ENCODE measurements at places on chromosomes 2 and 18.

DNA sequence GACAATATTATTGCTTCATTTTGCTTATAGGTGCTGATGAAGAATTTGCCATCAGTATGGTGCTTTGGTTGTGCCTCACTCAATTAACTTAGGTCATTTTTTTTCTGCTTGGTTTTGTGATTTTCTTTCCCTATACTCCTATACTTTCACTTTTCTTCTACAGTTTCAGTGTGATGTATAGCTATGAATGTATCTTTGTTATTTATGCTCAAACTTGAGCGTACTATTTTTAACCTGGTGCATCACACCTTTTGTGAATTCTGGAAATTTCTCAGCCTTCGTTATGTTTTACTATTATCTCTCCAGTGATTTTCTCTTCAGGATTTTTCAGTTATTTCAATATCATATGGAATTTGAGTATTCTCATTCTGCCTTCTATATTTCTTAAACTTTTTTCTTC, 2035.3 kb upstream of the LRRTM1 start:
- DNase-seq = no peak

GRCh38 chr2:152189622-152190495, 14.3 kb upstream of the STAM2 start:
- peak; percentile 37 for DNase-seq

DNA sequence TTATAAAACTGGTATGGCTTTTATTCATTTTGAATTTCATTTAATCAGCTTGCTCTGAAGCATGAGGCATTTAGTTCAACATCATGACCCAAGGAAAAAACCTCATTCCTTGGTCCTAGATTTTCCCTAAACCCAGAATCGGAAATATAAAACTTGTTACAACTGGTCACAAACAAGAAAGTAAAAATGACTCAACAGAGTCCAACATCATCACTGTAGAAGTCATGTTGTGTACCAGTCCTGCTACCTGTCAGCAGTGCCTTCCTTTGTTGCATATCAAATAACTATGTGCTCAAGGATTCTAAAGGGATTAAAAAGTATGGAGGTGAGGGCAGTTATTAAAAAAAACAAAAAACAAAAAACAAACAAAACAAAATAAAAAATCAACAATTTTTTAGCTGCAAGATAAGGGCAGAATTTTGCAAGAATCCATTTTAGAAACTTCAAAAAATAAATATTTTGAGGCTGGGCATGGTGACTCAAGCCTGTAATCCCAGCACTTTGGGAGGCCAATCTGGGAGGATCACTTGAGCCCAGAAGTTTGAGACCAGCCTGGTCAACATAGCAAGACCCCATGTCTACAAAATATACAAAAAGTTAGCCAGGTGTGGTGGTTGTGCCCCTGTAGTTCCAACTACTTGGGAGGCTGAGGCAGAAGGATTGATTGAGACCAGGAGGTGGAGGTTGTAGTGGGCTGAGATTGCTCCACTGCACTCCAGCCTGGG, 18.4 kb downstream of the NCKAP1 start:
- DNase-seq = no peak

DNA sequence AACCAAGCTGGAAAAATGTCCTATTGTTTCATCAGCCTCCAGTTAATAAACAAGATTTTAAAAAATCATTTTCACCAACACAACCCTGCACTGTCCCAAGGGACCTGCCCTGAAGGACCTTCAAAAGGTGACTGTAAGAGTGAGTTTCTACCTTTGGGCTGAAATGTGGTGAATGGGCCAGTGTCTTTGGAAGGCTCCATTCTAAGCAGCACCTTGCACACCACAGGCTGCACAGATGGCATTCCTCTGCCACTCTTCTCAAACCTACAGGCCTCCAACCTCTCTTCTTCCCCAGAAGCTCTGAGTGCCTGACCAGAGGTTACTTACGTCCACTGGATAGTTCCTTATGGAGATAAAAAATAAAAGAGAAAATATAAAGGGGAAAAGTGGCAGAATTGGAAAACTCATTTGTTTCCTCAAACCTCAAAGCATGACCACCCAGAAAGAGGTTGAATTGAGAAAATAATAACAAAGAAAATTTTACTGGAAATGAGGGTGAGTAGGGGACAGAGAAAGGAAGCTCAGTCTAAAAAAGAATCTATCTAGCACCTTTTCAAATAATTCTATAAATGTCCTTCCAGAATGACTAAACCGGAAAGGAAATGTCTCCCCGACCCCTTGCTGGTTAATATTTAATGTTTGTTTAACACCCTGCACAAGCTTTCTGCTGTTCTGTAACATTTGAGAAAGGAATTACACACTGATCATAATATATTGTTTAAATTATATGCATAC, 175.7 kb downstream of the METTL4 start:
- no peak for DNase-seq

DNA sequence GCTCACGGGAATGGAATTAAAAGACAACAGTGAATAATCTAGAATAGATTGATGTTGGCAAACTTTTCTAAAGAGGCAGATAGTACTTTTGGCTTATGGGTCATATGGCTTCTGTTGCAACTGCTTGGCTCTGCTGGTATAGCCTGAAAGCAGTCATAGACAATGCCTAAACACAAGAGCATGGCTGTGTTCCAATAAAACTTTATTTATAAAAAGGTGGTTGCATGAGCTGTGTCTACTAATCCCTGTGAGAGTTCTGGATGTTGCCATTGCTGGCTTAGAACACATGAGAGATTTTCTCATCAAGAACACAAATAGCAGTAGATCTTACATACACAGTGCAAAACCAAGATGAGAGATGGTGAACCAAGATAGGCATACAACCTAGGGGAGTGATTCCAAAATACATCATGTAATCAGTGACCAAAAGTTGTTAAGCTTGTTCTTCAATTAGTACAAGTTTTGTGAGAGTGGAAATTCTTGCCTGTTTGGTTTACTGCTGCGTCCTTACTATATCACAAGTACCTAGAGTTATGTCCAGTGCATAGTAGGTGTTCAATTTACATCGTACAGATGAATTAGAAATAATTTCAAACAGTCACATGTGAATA, 380.0 kb downstream of the METTL4 start:
- no peak for DNase-seq

GRCh38 chr2:175233135-175233719, 51.7 kb upstream of the ATP5MC3 start:
- DNase-seq = no peak

DNA sequence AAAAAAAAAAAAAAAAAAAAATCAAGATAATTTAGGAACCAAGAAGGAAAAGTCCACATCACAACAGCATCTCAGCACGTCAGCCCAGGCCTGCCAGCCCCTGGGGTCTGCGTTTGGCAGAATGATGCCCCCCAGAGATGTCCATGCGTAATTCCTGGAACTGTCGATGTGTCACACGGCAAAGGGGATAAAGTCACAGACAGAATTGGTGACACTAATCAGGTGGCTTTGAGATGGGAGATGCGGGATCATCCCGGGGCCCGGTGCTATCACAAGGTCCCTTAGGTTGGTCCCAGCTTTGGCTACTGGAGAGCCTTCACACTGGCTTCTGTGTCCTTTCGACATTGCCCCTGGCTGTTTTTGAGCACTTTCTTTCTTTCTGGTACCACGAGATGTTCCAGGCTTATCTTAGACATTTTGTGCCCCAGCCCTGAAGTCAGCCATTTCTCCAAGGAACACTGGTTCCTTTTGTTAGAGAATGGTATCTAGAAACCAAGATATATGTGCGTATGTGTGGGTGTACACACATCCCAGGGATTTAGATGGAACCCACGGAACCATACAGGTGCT, 20.7 kb downstream of the RAMP1 start:
- peak; percentile 10 for DNase-seq

DNA sequence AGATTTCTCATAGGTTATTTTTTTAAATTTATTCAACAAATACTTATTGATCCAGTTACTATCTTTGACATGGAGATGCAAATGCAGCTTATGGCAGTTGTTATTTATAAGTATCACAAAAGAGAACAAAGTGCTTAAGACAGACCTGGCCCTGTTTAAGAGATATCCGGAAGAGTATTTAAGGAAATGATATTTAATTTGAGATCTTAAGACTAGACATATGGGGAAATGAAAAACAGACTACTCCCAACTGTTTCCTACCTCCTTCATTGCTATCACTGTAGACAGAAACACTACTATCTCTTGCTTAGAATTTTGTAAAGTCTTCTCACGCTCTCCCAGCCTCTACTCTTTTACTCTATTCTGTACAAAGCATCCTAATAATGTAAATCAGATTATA, 36.0 kb downstream of the RPRD1A start:
- DNase-seq = no peak

DNA sequence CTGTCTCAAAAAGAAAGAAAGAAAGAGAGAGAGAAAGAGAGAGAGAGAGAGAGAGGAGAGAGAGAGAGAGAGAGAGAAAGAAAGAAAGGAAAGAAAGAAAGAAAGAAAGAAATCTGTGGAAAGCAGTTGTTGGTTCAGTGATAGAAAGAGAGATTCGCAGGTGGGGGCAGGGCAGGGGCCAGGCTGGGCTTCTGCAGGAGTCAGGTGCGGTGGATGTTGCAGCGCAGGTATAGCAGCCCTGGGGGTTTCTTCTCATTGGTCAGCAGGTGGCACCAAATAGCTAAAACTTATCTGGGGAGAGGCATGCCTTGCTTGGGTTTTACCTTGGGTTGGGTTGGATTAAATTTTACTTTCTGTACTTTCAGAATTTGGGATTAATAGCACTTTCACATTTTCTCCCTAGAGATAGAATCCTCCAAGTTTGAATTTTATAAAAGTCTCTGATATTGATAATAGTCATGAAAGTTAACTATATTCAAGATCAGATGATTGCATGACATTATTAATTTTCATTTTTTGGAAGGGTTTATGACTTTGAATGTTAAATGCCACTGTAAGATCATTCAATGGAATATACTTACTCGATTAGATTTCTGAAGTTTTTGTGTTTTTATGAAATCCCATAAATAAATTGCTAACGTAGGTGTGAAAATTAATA, 66.6 kb downstream of the SPTBN1 start:
- no peak for DNase-seq

DNA sequence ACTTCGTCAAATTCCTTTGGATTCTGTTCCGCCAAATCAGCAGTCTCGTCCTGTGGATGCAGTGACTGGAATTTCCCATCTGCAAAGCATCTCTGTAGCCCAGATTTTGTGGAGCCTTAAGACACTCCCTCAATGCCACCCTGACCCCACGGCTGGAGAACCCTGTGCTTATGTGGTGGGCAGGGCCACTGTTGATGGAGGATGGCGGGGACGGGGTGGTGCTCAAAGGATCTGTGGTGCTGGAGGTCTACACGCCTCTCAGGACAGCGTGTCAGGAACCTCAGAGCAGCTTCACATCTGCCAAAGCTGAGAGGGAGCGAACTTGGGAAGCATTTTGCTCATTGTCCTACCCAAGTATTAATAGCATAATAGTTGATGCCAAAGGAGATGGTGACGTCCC, 200.1 kb downstream of the MGAT5 start:
- no peak for DNase-seq

DNA sequence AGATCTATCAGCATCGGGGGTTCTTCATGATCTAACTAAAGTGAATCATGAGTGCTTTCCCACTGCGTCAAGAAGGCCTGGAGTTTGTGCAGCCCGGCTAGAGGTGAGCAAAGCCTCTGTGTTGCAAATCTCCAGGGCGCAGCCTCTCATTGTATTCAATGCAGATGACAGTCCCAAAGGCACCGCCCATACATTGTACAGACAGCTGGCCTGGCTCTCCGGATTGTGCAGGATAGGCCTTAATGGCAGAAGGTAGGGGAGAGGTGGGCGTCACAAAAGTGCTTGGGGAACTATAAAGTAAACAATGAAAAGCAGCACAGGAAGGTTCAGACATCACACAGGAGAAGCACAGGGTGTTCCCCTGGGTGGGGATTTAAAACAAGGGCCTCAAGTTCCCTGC, 907 bp upstream of the GYPC start:
- DNase-seq = no peak

- no peak for DNase-seq
These were observed 45.8 kb upstream of the GLS start for GRCh38 chr2:190834890-190835208.

DNA sequence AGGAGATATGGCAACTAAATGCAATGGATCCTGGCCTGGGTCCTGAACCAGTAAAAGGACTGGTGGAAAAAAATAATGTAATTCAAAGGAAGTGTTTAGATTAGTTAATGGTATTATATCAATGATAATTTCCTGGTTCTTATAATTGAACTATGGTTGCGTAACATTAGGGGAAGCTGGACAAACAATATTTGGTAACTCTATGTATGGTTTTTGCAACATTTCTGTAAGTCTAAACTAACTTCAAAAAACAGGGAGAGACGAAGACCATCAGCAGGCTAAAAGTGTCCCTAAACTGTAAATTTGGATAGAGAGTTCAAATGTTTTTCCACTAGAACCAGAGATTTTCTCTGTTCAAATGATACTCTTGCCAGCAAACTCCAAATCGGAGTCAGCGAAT, 36.9 kb downstream of the KLF7 start:
- DNase-seq = no peak

DNA sequence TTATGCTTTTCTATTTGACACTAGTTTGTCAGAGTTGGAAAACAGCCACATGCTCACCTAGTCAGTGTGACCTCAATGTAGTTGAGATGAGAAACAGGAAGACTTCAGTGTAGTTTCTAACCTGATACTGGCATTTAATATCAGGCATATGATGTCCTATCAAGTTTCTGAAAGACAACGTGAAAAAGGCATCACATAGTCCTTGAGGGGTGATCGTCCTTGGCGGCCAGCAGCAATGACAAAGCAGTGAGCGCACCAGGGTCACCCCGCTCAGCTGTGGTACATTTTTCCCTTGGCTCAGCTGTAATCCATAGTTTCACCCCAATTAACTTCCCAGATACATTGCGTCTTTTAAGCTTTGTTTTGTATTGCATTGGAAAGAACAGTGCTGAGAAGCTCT, 4.3 kb downstream of the HSPE1 start:
- DNase-seq = no peak

- no peak for DNase-seq
These were observed 200.2 kb downstream of the OSR1 start for GRCh38 chr2:19158211-19158610.

GRCh38 chr2:20823917-20824316, 1.0 kb upstream of the LDAH start:
- DNase-seq = no peak

DNA sequence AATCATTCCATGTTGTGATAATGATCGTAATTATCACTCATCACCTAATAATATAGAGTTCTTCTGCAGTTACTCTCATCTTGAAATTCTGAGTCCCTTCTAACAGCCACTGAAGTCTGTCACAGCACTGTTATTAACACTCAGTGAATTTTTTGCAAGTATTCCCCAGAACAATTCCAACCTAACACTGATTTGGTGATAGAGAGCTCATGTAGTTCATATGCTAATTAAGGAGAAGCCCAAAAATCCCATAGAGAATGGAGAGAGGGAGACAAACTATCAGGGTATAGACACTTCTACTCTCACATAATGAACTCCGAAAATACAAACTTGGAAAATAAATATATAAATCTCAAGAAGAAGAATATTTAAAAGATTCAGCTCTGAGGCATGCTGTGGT, 1253.4 kb upstream of the NXPH2 start:
- no peak for DNase-seq

- no peak for DNase-seq
These were observed 224.8 kb downstream of the FAM210A start for GRCh38 chr18:13501543-13501887.
